ENCODE measurements at places on chromosomes 11 and 22.

DNA sequence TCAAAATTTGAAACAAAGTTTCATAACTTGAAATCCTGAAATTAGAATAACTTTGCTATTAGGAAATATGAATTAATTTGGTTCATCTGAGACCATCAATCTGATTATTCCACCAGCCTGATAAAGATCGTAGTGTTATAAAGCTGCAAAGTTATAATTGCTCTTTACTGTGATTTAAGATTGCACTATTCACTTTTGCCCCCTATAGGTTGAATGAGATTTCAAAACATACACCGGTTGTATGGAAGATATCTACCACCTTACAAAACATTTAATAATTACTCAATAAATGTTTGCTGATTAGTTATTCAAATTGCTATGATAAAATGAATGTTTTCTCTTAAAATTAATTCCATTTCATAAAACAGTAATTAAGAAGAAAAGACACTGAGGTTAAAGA is 26.1 kb downstream of the APIP start:
- no peak for DNase-seq

GRCh38 chr22:21894799-21895198 is 27.4 kb upstream of the MAPK1 start:
- no peak for DNase-seq

GRCh38 chr22:30356449-30357235 is at the start of the genes CCDC157 and SF3A1:
Gene CCDC157, plus strand, starts transcription at chr22:30357007. Its CDS starts 8,994 bp downstream, at chr22:30366001.
Gene SF3A1, minus strand, starts transcription at chr22:30356894. Its CDS starts 102 bp downstream, at chr22:30356792.
- peak; percentile 94 for DNase-seq

DNA sequence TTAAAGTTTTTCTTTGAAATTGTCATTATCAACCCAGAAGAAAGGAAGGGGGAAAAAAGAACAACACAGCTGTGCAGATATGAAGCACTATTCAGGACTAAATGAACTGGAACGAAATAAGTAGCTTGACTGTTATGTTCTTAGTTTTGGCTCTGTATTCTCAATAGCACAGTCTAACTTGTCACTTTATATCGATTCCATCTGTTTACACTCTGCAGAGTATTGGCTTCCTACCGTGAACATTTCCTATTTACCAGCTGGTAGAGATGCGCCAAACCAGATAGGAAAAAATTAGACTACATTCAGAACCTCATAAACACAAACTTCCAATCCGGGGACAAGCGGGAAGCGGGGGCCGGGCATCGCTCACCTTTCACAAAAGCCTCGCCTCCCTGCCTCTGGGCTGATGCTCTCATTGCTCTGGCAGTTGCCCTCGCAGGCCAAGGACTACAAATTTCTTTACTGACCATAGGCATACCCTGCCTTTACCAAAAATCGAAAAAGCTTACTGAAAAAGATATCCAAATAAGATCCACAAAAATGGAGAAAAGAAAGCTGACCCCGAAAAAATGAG is 66.2 kb downstream of the EFCAB6 start:
- no peak for DNase-seq

- no peak for DNase-seq
These were observed 58.0 kb upstream of the UBASH3B start for GRCh38 chr11:122597511-122597910.

DNA sequence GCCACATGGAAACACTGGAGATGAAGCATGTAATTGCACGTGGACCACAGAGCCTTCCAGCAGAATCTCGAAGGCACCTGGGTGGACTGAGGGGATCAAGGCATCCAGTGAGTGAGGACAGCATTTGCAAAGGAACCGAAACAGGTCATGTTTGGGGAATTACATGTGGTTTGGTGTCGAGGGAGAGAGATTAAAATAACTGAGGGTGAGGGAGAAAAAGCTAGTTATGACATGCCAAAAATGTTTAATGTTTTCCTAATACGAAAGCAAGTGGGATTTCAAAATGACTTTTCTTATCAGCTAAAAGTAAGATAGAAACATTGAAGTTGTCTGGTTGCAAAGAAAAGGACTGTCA is 157.1 kb downstream of the BLID start:
- peak; percentile 61 for DNase-seq

GRCh38 chr11:47164321-47164720 is 12.4 kb downstream of the ARFGAP2 start:
- no peak for DNase-seq

- DNase-seq = no peak
These were observed 27.4 kb upstream of the IPO7 start for GRCh38 chr11:9357041-9357440.

GRCh38 chr22:20566420-20567260 is 59.2 kb downstream of the MED15 start:
- DNase-seq = peak; percentile 65

DNA sequence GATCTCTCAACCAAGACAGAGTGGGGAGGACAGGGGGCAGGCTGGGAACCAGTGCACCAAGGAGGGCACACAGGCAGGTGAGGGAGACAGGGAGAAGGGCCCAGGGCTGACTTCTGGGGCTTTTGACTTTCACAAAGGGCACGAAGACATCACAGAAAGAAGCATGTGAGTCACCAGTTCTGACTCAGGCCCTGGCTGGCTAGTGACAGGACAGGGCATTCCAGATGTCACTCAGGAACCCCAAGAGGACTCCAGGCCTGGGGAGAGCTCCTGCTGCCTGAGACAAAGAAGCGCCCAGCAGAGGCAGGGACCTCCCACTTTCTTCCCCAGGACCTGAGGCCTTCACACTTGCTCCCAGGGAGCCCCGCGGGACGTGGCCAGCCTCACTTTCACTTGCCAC is 497.2 kb downstream of the BUD13 start:
- DNase-seq = no peak

DNA sequence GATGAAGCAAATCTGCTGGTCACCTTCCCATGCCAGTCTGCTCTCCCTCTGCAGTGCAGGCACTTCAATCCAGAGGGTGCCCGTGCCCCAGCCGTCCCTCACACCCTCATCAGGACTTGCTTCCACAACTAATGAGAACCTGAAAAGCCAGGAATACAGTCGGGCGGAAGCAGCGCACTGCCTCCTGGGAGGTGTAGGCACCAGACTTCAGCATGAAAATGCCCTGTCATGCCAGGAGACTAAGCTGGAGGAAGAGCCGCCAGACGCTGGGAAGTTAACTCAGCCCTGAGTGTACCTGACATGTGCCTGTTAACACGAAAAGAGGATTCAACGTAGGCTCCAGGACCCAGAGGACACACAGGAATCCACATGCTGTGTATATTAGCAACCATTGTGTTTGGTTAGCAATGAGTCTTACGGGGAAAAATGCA is 40.1 kb upstream of the FLI1 start:
- DNase-seq = no peak

GRCh38 chr22:24076091-24076867 is 65.2 kb downstream of the CABIN1 start:
- DNase-seq = no peak

DNA sequence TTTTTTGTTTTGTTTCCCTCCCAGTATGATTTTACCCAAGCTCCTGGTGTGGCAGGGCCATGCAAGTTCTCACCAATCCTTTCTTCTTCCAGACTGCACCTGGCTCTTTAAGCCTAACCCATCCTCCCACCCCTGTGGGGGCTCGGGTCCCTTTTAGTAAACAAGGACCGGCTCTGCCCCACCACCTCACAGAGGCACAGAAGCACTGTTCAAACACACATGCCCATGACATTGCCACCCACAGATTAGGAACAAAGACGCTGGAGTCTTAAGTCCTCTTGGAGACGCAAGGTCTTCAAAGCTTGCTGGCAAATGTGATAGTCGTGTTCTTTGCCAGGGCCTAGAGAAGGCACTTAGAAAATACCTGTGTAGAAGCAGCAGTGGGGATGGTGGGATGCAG is 18.9 kb downstream of the UQCR10 start:
- no peak for DNase-seq

GRCh38 chr11:115982666-115983065 is 478.5 kb upstream of the CADM1 start:
- DNase-seq = no peak

DNA sequence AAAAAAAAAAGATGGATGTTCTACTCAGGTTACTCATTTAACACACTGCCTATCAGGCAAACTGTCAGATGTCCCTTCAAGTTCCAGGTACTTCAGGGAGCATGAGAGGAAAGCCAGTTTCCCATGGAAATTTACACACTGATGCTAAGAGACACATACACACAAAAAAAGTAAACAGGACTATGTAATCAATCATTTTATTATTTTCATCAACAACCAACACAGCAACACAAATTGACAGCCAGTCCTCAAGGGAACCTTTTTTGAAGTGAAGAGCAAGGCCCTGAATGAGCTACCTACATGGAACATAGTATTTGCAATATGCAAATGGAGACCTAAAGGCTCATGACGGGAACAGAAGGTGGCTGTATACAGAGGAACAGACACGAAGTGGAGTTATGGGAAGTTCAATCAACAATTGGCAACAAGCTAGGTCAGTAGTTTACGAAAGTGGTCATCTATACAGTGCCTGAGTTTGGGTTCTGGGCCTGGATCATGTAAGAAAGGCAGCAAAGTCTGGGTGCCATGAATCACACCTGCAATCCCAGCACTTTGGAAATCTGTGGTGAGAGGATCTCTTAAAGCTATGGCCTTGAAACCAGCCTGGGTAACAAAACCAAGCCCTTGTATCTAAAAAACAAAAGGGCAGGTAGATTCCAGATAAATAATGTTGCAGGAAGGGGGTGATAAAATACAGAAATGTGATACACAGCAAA is 12.6 kb upstream of the WDR74 start:
- no peak for DNase-seq

- DNase-seq = no peak
These were observed 15.8 kb downstream of the A4GALT start for GRCh38 chr22:42704896-42705295.

- peak; percentile 88 for DNase-seq
These were observed 43.7 kb downstream of the MED15 start for GRCh38 chr22:20550851-20551744.

GRCh38 chr11:31247321-31247720 is 122.2 kb downstream of the DCDC1 start:
- DNase-seq = no peak

GRCh38 chr11:35065566-35065965 is 73.4 kb upstream of the CD44 start:
- DNase-seq = peak; percentile 82

GRCh38 chr11:41201156-41201555 is 258.3 kb downstream of the LRRC4C start:
- DNase-seq = peak; percentile 4

- DNase-seq = no peak
These were observed 750.6 kb upstream of the CCDC90B start for GRCh38 chr11:84036664-84037194.

GRCh38 chr11:1335264-1335810 is 25.9 kb upstream of the TOLLIP start:
- DNase-seq = no peak

DNA sequence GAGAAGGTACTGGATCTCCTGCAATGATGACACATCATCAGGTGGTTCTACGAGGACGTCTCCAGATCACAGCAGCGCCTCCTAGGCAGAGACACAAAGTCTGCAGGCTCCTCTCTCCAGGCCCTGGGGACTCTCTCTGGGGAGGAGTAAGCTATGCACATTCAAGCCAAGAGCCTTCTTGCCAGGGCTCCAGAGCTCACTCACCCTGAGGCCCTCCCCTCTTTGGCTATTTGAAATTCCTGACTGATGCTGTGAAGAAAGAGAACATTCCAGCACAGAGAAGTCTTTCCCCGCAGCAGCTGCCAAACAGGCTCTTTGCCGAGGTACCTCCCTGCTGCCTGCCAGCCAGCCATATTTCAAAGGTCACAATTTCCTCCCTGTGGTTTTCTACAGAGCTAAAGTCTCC is 204.9 kb downstream of the CSNK2A3 start:
- DNase-seq = peak; percentile 61

GRCh38 chr22:37981282-37982011 is 2.9 kb downstream of the SOX10 start:
- no peak for DNase-seq

- no peak for DNase-seq
These were observed 3.2 kb upstream of the C11orf91 start for GRCh38 chr11:33703788-33704187.

DNA sequence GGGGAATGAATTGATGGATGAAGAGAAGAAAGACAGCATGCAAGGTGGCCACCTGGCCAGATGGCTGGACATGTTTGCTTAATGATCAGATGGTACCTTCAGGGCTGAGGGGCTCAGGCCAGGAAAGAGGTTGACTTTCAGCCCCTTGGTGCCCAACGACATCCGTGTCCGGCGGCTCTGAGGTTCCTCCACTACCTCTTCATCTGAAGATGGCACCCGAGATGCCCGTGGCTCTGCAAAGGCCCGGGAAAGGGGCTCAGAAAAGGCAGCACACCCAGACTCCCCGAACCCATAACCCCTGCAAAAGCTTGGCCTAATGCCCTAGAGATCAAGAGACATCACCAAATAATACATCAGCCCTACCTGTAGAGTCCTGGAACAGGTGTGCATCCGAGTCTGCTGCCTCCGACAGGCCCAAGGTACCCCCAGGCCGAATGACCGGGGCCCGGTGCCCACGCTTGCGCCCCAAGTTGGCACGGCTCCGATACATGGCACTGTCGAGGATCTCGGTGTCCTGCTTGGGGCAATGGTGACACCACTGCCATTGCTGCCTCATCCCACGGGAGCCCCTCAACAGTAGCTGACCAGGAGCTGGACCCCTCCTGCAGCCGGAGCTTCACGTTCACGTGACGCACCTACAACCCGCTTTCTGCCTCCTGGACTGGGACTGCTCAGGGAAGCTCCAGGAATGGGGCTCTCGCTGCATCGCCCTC is 22.9 kb downstream of the TNKS1BP1 start:
- DNase-seq = no peak

DNA sequence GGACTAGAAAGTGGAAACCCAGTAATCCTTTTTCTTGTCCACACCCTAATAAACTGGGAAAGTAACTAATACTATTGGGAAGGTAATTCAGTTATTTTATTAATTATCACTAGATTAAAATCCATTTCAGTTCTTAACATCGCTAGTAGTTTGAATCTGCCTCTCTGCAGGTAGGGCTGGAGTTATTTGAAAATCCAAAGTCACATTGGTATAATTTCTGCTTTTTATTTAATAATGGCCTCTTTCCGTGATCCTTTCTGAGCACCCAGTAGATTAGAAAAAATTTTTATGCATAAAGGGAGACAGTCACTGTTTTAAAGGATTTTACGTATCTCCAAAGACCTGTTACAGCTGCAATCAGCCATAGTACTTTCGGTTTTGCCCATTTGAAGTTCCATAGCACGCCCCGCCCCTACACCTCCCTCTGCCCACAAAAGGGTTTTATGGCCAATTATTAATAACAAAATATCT is 605 bp upstream of the COPB1 start:
- DNase-seq = peak; percentile 81

GRCh38 chr11:95461858-95462257 is 230.9 kb upstream of the SESN3 start:
- DNase-seq = no peak

GRCh38 chr11:103794262-103794661 is 242.2 kb upstream of the DDI1 start:
- DNase-seq = peak; percentile 81

- DNase-seq = no peak
These were observed 38.6 kb upstream of the SPTBN2 start for GRCh38 chr11:66767666-66768065.

Data from fibroblast of villous mesenchyme (primary cell).